ENCODE measurements at places on chromosomes 12 and 14. TPM values are rescaled to one million over a fixed set of nuclear protein-coding genes. Genes with fewer than 3 reads are reported as not detected.

DNA sequence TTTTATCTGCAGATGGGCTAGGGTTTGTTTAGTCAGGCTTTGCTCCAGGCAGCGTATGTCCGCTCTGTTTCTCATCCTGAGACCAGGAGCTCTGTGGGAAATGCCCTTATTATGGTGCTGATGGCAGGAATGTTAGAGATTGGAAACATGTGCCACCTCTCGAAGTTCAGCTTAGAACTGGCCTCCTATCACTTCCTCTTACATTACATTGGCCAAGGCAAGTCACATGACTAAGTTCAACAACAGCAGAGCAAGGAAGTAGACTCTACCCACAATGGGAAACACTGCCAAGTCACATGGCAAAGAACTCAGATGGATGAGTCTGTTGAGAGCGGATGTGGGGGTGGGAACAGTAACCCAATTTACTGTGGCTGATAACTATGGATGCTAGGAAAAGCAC, 161.9 kb upstream of the WSCD2 start:
- peak; percentile 73 for DNase-seq

DNA sequence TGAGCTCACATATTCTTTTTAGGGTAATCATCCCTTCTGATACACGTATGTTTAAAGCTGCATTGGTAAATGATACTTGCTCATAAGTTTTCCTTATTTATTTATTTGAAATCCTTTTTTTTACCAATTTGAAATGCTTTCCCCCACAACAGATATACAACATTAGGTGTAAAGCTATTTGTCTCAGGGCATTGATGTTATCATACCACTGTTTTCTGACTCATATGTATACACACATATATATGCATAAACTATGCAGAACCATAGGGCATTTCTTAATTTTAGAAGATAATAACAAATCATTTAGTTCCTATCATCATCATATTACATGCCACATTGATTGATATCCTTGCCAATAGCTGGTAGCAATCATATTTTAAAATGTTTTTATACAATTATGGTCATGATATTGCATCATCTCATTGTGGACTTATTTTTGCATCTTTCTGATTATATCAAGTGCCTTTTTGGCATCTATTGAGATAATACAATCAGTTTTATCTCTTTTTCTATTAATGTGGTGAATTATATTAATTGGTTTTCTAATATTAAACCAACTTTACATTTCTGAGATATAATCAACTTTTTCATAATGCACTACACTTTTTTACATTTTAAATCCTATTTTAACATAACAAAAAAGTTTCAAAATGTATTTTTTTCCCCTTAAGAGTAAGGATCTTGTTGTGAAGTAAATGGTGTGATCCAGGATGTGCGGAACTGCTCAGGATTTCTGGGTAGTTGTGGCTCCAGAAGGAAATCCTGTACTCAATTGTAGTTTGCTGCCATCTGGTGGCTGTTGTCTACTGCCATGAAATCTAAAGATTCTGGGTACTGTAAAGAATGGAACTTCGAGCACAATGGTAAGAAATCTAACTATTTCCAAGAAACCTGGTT, 16.7 kb downstream of the OR9K2 start:
- peak; percentile 60 for DNase-seq

- no peak for DNase-seq
Measured at GRCh38 chr14:61489512-61489911, 168.1 kb downstream of the PRKCH start.

DNA sequence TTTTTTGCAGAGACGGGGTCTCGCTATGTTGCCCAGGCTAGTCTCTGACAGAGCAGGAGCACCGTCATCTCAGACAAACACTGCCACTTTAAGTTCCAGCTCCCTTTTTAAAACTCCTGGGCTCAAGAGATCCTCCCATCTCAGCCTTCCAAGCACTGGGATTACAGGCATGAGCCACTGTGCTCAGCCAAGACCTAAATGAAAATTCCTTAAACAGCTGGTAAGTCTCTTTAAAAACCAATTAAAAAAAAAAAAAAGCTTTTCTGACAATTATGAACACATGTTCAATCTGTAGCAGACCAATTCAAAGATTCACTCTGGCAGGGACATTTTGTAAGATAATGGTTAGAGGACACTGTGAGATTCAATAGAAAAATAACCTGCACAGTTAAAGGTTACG, 77.8 kb downstream of the HECTD4 start:
- no peak for DNase-seq

DNA sequence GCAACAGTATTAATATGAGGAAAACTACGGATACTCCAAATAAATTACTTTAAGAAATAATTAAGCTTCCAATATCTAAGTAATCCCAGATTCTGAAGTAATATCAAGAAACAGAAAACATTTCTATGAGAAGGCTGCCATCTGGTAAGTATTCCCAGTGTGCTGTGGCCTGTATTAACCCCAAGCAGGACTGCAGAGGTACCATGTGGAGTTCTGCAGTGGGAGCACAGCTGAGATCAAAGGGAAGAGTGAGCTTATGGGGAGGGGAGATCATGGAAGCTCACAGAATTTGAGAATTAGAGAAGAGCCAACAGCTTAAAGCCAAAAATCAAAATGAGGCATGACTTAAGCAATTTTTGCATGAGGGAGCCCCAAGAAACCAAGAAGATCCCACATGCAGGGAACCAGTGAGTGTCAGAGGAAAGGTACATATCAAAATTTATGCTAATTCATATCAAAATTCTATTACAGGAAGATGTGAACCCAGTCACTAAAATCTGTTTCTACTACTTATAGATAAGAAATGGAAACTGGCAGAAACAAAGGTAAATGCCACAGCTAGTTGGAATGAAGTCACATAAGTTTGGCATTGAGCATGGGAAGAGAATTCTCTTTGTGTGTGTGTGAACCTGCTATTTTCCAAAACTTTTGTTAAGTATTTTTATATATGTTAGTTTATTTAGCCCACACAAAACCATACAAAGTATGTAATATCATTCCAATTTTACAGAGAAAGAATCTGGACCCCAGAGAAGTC, 62.6 kb upstream of the KITLG start:
- no peak for DNase-seq

The ST8SIA1 gene
- total RNA-seq = not detected

The ALX1 gene
- 1.0 TPM for total RNA-seq

The IGF1 gene
- total RNA-seq = not detected

The OR4E2 gene
- total RNA-seq = not detected

Data from Daoy (cell line).